ENCODE measurements at places on chromosomes 7 and 10.

GRCh38 chr7:4428526-4428925 is 253.6 kb upstream of the FOXK1 start:
- no peak for DNase-seq

DNA sequence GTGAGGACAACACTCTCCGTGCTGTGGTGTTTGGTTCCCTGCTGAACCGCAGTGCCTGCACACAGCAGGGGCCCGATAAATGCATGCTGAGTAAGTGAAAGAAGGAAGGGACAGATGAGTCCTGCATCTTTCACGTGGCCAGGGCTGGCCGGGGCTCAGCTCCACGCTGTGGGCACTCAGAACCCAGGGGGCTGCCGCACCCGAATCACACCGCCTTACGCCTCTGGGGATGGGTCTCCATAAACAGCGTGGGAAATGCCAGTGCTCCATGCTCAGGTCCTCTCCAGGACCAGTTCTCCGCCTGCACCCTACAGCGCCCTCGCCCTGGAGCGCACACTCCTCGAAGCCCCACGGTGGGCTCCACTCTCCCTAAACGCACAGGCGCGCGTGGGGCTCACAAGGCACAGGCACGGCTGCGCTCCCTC is 38.1 kb downstream of the RASGEF1A start:
- DNase-seq: no peak

- DNase-seq: no peak
These were observed 481.0 kb upstream of the SEMA3A start for GRCh38 chr7:84675633-84676034.

DNA sequence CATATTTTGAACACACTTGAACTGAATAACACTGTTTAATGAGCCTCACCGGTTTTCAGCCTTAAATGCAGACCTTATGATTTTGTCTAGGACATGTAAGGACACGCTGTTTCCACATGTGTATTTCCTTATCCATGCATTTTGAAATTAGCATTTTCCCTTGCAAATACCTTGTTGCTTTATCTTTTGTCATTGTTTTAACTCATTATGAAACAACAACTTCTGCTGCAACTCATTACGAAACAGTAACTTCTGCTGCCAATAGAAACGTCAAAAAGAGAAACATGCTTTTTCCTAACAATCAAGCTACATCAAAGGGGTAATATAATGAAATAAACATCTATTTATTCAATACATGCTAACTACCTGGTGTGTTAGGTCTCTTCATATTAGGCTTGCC is 322.0 kb downstream of the AGMO start:
- DNase-seq: no peak

DNA sequence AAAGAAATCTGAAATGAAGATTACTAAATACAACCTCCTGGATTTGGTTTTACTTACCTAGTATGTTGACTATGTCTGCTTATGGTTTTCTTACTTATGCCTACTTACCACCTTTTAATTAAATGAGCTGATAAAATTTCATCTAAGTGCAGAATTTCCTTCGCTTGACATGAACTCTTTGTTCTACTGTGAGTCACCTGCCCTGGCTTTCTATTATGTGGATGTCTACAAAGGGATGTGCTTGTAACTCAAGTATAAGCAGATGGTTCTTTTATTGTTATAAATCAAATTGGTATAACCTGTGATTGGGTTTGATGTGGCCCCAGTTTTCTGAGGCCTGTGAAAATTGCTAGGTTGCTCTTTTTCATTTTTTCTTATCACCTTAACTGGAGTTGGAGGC is 389.1 kb upstream of the ANKRD30A start:
- DNase-seq: no peak

DNA sequence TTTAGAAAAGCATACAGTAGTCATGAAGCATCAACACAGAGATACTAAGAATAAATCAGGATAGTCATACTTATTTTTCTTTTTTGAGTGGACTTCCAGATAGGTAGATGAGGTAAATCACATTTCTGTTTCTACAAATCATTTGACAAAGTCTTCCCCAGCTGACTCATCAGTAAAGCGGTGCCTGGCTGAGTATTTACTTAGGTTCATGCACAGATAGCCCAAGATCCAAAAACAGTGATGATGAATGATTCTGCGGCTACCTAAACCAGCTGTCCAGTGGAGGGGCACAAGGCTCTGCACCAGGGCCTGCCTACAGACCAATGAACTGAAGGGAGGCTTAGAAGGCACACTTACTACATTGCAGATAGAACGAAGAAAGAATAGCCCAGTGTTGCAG is 113.1 kb downstream of the PARP12 start:
- DNase-seq: no peak

GRCh38 chr7:23893176-23893941 is 183.3 kb downstream of the STK31 start:
- DNase-seq: no peak

- no peak for DNase-seq
These were observed 131.6 kb upstream of the AHR start for GRCh38 chr7:17166824-17167379.

All from HFF-Myc (cell line).